ENCODE measurements at places on chromosomes 13 and 19. TPM values are rescaled to one million over a fixed set of nuclear protein-coding genes. Genes with fewer than 3 reads are reported as not detected.

Gene SIGLECL1
- not detected for total RNA-seq

Gene NOVA2
- not detected for total RNA-seq

Gene SKA3
- 12.5 TPM for total RNA-seq

Gene CNN1
- total RNA-seq = 0.44 TPM

Gene LGALS14
- total RNA-seq = not detected

- no peaks in the 10 kb centered on the region for H3K27me3 ChIP-seq
- no peak overlapping the region for H3K27ac ChIP-seq
- no peaks in the 10 kb centered on the region for H3K4me1 ChIP-seq
Observed at GRCh38 chr19:36963280-36963679, 47.1 kb downstream of the ZNF568 start.

GRCh38 chr19:15288146-15288963 lies 44.0 kb downstream of the BRD4 start:
- no peak for DNase-seq
- no peak overlapping the region for H3K27ac ChIP-seq
- H3K4me1 ChIP-seq = peaks cover 33% of the 10 kb centered on the region
- no peaks in the 10 kb centered on the region for H3K27me3 ChIP-seq
- H3K36me3 ChIP-seq = no peaks in the 10 kb centered on the region

DNA sequence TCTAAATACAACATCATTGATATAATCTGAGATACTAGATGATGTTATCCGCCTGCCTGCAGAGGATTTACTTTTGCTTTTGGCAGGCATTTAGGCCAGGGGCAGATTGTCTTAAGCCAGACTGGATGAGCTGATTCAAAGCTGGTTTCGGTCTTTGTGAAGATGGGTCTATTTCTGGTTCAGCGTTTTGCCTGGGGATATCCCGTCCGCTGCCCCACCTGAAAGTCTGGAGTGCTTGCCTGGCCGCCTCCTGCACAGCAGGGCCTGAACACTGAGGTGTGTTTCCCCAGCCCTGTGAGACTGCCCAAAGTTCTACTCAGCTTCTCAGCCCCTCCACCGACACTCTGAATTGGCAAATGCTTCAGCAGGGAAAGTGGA lies 149.7 kb downstream of the KATNAL1 start:
- DNase-seq = no peak
- no peak overlapping the region for H3K27ac ChIP-seq
- H3K4me3 ChIP-seq = no peak overlapping the region
- H3K4me1 ChIP-seq = no peaks in the 10 kb centered on the region
- no peaks in the 10 kb centered on the region for H3K27me3 ChIP-seq
- no peaks in the 10 kb centered on the region for H3K36me3 ChIP-seq

GRCh38 chr19:15432018-15432494 lies 13.3 kb upstream of the AKAP8L start:
- no peaks in the 10 kb centered on the region for H3K27me3 ChIP-seq
- H3K36me3 ChIP-seq = no peaks in the 10 kb centered on the region
- no peak for DNase-seq

Data from PC-9 (cell line).